ENCODE measurements at places on chromosomes 1 and 21.

GRCh38 chr1:64476251-64476952 is 6.5 kb downstream of the CACHD1 start:
- no peak for DNase-seq

- DNase-seq: no peak
These were observed 5.6 kb downstream of the RNF2 start for GRCh38 chr1:185050823-185051451.

DNA sequence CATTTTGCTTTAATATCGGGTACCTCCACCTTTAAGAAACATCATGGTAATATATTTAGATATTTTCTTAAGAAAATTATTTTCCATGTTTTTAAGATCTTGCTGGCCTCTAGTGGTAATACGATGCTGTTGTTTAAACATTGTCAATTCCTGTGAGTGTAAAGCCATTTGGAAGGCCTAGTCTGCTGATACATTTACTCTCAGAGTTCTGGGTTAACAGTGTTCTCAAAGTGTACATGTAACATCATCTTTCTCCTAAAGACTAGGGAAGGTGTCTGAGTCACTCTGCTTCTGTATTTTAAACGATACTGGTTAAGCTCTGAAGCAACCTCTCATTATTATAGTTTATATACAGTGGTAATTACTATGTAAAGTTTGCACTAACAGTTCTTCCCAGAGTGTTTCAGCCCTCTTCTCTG is 189.1 kb downstream of the RASAL2 start:
- DNase-seq: no peak

DNA sequence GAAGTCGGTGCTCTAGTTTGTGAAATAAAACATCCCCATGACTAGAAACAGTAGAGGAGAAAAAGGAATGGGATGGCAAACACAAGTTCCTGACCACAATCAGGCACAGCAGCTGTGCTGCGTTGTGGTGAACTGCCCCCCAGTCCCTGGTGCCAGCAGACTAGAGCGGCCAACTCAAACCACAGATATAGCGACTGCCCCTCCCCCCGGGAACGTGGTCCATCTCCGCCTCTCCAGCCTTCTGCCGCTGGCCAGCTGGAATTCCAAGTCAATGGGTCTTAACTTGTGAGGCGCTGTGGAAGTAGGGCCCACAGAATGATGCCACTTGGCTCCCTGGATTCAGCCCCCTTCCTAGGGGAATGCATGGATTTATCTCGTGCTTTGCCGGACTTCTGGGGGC is 41.6 kb upstream of the ZNF678 start:
- no peak for DNase-seq

DNA sequence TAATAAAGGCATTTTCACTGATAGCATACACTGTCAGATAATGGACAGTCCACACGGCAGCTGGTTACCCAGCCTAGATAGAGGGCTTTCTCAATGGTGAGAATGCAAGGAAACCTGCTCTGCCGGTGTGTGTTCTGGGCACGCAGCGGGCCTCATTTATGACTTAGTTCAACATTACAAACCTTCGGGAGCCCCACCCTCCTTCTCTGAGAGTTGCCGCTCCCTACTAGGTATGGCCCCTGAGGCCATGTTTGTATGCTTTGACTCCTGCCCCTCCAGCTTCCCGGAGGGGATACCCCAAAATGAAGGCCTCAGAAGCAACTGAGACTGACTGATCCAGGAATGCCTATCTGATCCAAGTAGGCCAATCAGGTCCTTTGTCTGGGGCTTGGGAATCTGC is 17.2 kb upstream of the FABP3 start:
- DNase-seq: no peak

DNA sequence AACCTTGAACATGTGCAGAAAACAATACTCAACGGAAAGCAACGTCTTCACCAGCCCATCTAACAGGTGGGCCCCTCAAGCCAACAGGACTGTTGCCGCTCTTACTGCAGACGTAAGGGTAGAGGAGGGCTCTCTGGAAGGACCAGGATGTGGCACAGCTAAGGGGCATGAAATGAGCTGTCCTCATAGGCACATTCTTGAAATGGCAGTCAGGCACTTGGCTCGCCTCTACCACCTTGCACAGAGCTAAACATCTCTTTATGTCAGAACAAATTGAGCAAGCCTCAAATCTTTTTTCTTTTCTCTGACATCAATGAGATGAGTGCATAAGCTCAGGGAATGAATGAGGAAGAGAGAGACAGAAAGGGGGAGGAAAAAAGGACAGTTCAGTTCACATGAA is 86.4 kb upstream of the ESRRG start:
- no peak for DNase-seq

DNA sequence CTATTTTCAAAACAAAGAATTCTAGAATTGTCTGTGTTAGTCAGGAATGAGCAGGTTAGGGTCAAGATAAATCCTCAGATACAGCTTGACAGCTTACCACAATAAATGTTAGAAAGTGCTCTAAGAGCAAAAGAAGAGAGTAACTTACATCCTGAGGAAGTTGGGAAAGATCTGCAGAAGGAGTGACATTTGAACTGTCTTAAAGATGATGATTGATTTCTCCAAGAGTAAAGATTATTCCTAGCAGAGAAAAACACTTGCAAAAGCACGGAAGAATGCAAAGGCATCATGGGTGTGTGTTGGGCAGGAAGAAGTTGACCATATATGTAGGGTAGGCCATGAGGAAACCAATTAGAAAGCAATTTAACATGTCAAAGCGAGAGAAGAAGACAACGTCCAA is 175.4 kb downstream of the LRRC7 start:
- DNase-seq: no peak

All from GM12878 (cell line).